ENCODE measurements at places on chromosomes 5 and 9. TPM values are rescaled to one million over a fixed set of nuclear protein-coding genes. Genes with fewer than 3 reads are reported as not detected.

Gene SMU1
- 18.1 TPM for total RNA-seq

Gene NPR3
- total RNA-seq = 0.13 TPM

Gene GABRA6
- not detected for total RNA-seq

Gene KIF4B
- not detected for total RNA-seq

Gene SLC1A3
- 4.3 TPM for total RNA-seq

DNA sequence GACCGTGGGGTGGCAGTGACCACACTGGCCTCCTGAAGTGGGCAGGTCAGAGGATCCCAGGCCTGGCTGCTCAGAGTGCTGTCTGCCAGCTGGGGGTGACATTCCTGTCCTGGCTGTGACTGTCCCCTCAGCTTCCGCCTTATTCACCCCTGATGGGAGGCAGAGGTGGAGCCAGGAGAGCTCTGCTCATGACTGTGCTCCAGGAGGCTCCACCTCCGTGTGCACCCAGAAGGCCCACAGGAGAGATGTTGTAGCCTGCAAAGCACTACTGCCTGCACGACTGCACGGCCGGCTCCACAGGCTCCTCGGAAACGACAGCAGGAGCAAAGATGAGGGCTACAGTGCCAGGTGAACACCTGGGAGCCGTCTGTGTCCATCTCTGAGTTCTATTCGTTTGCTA is 60.9 kb downstream of the ROPN1L start:
- DNase-seq = no peak

- DNase-seq = no peak
These were observed 1.2 kb downstream of the CARD6 start for GRCh38 chr5:40842351-40842750.

DNA sequence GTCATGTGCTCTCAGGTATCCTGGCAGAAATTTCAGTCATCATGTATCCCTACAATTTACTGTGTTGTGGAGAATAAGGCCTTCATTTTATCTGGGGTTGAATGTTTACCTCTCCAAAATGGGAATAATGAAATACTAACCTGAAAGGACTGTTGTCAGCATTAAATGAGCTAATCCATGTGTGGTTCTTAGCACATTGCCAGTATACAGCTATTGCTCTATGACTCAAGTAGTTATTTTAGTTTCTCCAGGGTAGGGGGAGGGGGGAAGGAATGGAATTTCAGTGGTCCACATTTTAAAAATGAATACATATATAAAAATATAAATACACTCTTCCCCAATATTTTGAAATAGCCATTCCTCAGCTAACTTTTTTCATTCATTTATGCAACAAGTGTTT is 3.5 kb downstream of the PAM start:
- DNase-seq = no peak

DNA sequence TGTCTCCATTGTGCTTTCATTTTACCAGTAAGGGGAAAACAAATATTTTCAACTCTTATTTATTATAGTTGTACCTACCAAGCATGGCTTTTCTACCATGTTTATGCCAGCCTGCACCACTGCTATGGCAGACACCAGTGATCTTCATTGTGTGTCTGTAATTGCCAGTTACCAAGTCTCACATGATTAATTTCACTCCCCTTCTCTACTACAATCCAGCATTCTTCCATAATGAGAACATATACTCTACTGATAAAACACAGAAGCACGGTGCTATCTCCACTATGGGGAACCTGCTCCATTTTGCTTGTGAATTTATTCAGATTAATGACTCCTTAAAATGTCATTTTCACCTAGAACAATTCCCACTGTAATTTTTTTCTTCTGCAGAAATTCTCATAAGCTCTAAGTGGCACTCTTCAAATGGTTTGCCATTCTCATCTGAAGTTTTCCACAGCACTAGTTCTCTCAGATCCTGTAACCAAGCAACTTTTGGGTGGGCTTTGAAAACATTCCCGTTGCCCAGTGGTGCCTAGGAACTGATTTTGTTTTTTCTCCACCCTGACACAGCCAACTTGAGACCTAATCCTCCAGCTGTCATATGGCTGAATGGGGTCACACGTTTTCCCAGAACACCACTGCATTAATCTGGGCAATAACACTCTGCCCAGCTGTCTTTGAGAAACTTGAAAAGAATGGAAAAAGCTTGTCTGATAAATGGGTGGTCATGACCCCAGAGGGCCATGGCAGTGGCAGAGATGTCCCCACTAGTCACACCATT is 222.7 kb upstream of the RASEF start:
- DNase-seq = no peak

DNA sequence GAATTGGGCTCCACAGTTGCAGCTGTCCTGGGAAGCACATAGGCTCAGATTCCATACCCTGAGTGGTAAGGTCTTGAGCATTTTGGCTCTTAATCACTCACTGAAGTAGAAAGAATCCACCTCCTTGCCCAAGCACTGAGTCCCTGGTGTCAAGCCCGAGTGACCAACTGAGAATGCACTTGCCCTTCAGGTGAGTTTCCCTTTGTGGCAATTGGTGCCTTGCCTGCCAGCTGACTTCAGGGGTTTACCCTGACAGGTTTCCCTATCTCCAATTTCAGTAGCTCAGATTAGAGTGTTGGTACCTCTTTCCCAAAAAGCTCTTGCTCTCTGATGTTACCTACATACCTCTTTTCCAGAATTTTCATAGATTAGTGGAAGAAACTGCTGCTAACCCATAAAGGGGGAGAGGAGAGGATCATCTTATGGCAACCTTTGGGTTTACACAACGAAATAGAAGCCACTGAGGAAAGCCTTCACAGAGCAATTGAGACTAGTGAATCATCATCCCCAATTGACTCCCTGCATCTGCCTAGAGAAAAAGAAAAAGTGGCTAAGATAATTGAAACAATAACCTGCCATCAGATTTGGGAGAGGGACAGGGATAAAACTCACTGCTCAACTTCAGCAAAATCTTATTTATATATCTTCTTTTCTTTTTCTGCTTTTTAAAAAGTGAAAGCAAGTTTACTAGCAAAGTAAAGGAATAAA is 48.6 kb downstream of the CCL28 start:
- DNase-seq = no peak

GRCh38 chr5:142785206-142785605 is 15.0 kb downstream of the ARHGAP26 start:
- no peak for DNase-seq

GRCh38 chr9:125479846-125480615 is 218.4 kb downstream of the GAPVD1 start:
- DNase-seq = no peak

- DNase-seq = no peak
These were observed 89.3 kb upstream of the FTMT start for GRCh38 chr5:121762426-121762825.

DNA sequence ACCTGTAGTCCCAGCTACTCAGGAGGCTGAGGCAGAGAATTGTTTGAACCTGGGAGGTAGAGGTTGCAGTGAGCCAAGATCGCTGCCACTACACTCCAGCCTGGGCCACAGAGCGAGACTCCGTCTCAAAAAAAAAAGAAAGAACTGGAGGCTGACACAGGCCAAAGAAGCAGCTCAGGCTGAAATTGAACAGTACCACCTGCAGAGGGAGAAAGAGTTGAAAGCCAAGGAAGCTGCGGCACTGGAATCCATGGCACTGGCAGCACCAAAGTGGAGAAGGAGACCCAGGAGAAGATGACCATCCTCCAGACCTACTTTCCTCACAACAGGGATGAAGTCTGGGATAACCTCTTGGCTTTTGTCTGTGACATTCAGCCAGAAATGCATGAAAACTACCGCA is 11.3 kb upstream of the TMEM141 start:
- no peak for DNase-seq

DNA sequence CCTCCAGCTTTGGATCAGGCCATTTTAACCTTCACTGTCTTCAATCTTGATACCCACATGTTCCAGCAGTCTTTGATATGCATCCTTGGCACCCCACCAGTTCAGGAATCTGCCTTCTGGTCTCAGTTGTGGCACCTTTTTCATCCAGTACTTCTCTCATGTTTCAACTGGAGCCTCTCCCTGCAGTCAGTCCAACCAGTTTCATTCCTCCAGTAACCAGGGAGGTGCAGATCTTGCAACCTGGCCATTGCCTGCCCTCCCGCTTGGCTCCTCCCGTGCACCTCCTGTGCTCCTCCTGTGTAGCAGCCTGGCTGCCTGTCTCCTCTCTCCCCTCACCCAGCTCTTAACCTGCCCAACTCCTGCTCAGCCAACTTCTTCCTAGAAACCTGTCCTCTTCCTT is 20.2 kb downstream of the FUBP3 start:
- no peak for DNase-seq

GRCh38 chr5:56481428-56482357 is 248.6 kb upstream of the ANKRD55 start:
- no peak for DNase-seq

Data from kidney epithelial cell (primary cell).